ENCODE measurements at places on chromosomes 1 and 21. TPM values are rescaled to one million over a fixed set of nuclear protein-coding genes. Genes with fewer than 3 reads are reported as not detected.

Gene FAM151A
- 0.21 TPM for total RNA-seq

Gene BGLAP
- total RNA-seq = 0.67 TPM

DNA sequence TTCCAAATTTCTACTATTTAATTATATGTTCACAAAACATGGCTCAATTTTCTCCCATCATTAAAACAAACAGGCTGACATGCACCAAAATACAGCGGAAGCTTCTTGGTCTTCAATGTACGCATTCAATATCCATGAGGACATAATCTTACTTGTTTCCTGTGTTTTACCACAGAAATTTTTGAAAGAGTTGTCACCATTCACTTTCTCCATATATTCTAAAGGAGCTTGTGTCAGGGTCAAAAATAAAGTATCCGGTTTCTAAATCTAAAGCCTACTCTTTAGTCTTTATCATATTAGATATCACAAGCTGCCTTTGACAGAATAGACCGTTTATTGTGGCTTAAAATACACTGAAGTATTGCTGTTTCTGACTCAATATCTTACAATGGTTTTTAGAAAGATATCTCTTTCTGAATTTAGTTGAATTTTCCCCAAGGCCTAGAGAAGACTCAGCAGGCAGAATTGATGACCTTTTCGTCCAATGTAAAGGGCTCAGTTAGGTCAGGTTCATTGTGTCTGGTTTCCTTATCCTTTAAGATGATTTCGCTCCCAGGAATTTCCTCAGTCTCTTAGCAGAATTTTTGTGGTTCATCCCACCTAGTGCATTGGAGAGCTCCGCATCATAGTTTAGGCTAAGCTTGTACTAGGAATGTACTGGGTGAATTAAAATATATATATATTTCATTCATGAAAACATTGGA, 717.2 kb downstream of the NCAM2 start:
- H3K27me3 ChIP-seq = no peaks in the 10 kb centered on the region
- H3K36me3 ChIP-seq = no peaks in the 10 kb centered on the region
- no peak for DNase-seq
- H3K27ac ChIP-seq = no peak overlapping the region
- H3K4me3 ChIP-seq = no peak overlapping the region

DNA sequence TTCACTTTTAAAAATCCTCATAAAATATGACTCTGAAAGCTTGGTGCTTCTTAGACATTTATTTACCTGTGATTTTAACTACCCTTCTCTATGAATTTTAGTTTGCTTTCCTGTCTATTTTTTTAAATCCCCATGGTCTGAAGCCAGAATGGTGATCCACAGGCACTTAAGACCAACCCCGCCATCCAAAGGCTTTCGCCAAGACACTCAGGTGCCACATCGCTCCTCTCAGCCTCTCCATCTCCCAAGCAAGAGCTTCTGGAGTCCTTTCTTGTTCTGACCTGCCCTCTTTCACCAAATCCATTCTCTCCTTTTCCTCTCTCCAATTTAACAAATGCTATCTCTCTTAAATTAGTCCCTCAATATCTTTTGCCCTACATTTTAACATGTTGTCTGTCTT, 464.6 kb downstream of the PCP4 start:
- H3K4me3 ChIP-seq = no peak overlapping the region
- no peaks in the 10 kb centered on the region for H3K36me3 ChIP-seq
- H3K27me3 ChIP-seq = no peaks in the 10 kb centered on the region
- DNase-seq = no peak
- H3K4me1 ChIP-seq = peaks cover 17% of the 10 kb centered on the region

DNA sequence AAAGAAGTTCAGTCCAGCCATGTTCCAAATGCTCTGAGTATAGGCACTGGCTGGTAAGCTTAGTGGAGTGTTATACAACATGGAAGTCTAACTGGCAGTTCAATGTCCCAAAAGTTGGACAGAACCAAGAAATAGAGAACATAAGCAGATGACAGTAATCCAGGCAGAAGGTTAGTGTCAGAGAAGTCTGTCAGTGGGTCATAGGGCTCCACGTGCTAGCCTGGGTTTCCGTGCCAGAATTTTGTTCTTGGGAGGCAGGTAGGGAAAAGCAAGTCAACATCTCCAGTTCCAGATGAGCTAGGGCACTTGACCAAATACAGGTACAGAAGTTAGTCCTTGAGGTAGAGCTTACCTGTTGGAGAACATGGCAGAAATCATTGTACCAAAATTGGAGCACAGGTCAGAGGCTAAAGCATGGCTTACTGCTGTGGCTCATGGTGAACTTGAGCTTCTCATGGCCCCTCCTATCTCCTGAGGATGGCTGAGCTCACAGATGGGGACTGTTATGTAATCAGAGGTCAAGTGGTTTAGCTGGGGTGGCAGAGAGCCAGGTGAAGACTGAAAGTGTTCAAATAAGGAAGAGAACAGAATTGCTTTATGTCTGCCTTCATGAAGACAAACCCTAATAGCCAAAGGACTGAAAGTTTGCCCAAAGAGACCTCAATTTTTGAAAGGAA, 170.8 kb downstream of the NFIA start:
- no peaks in the 10 kb centered on the region for H3K27me3 ChIP-seq
- H3K4me3 ChIP-seq = no peak overlapping the region
- H3K4me1 ChIP-seq = peaks cover 40% of the 10 kb centered on the region

Measured in cardiac muscle cell (in vitro differentiated cells and primary cell).